Ovary (tissue), 10 donors: ENCODE measurements at places on chromosomes 12 and 14. TPM values are rescaled to one million over a fixed set of nuclear protein-coding genes. Genes with fewer than 3 reads are reported as not detected.
A peak's percentile ranks its signal among the peaks of the same experiment; 100 is the strongest.

DNA sequence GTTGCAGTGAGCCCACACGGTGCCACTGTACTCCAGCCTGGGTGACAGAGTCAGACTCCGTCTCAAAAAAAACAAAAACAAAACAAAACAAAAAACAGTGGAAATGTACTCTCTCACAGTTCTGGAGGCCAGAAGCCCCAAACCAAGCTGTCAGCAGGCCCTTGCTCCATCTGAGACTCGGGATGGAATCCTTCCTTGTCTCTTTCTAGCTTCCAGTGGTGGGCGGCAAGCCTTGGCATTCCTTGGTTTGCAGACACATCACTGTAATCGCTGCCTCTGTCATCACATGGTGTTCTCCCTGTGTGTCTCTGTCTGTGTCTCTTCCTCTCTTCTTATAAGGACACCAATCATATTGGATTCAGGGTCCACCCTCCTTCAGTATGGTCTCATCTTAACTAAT, 6.4 kb downstream of the TNS2 start:
- peak; percentile 25 for DNase-seq

- no peak for DNase-seq
Observed at GRCh38 chr12:132363661-132364347, 34.4 kb upstream of the GALNT9 start.

SCN8A gene
- 0.91 TPM for total RNA-seq

DNA sequence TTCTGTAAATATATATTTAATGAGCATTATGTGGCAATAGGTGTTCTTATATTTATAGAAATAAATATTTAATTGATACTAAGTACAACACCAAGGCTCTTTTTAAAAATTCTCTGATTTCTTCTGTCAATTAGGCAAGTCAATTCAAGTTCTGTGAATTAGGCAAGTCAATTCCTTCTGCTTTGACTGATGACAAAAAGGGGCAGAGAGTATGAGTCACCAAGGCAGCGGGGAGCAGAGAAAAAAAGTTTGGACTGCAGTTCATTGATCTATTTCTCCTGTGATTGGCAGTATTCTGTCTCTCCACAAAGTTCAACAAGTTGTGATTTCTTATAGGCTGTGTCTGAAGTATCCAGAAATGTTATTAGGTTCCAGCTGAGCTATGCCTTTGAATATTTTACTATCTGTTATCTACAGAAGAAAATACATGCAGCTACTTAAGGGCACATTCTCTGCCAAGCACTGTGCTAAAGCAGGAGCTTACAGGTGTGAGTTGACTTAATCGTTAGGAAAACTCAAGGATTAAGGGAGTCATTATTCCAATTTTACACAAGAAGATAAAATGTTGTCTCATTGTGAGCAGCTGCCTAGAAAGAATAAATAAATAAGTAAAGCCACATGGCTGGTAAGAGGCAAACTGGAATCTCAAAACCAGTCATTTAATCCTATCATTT, 206.4 kb upstream of the ALG10B start:
- no peak for DNase-seq

DNA sequence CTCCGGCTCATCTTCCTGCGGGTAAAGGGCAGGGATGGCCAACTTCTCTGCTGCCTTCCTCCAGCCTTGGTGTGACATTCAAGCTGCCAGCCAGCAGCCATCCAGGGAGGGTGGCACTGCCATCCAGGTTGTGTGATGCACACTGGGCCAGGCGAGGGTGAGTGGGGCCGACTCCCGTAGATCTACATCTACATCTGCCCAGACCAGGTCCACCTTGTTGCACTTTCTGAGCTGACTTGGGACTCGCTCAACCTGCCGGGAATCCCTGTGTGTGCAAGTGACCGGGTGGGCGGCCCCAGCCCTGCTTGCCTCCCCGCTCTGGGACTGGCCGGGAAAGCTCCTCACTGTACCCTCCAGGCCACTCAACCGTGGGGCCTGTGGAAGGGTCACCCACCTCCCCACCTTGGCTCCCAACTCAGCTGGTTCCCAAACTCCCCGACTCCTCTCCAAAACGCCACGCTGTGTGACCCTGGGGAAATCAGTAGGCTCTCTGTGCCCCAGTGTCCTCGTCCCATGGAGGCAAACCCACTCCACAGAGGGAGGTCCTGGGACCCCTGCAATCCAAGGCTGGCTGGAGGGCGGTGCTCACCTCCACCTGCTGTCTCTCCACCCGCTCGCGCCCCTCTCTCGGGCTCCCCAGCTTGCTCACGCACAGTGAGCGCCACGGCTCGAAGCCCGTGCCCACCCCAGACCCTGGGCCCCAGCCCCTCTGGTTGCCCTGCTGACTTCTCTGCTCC, 14.7 kb downstream of the JAG2 start:
- no peak for DNase-seq

GRCh38 chr12:77601069-77601468, 229.6 kb upstream of the NAV3 start:
- no peak for DNase-seq

GRCh38 chr14:101478096-101478495, 83.2 kb upstream of the DIO3 start:
- DNase-seq, result peak; percentile 41

DNA sequence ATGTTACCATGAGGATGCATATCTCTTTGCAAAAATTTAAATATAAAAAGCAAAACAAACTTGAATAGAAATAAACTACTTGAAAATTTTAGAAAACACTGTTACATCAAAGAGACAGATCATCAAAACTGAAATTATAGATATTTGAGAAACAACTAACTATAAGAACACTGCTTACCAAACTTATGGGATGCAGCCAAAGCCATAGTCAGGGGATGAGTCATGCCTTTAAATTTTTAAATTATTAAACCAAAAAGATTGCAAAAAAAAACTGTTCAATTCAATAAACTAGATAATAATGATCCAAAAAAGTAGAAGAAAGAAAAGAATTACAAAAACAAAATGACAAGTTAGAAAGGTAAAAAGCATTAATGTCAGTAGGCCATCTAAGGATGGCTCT, 7.5 kb downstream of the BDKRB2 start:
- no peak for DNase-seq

- DNase-seq, result no peak
Observed at GRCh38 chr12:9404031-9404430, 195.8 kb upstream of the PZP start.

- DNase-seq, result no peak
Observed at GRCh38 chr14:68716698-68717097, 76.2 kb downstream of the ZFP36L1 start.

DNA sequence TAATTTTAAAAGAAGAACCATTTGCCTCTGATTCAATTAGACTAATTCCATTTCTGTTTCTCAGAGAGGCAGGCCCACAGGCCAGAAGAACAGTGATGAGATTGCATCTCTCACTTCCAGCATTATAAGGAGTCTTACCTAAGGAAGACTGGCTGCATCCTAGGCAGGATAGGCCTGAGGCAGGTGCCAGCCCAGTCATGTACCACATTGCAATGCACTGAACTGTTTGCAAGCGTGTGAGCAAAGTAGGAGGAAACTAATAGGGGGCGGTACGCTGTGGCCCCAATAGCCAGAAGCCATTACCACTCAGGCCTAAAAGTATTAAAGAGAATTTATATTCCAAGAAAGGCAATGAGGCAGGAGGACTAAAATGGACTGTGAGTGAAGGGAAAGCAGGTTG, 12.1 kb upstream of the CNIH1 start:
- DNase-seq, result no peak

DNA sequence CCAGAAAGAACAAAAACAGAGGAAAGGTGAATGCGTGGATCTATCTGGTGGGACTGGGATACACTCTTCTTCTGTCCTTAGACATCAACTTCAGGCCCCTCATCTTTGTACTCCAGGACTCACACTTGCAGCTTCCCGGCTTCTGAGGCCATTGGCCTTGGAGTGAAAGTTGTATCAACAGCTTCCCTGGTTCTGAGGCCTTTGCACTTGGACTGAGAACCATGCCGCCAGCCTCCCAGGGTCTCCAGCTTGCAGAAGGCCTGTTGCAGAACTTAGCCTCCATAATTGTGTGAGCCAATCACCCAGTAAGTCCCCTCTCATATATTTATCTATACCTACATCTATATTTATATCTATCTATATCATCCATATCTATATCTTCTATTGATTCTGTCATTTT, 218.4 kb downstream of the SOX5 start:
- no peak for DNase-seq

GRCh38 chr12:1970331-1970900, 33.8 kb downstream of the DCP1B start:
- DNase-seq, result no peak

DNA sequence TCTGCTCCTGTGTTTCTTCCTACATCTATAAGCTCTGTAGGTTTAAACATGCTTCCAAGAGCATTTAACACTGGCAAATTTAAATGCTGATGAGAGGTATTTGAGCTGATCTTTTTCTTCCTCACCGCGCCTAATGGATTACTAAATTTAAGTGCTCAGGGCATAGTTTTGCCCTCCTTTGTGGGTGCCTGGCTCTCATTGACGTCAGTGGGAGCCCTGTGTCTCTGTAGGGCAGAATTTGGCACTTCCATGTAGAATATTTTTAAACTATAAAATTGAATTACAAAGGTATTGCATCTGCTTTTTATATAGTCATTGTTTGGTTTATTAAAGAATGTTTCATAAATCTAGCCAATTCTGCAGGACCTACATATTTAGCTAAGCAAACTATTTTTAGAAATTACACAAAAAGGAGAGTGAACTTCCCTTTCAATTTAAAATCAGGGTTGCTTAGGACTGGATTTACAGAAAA, 444.8 kb downstream of the AEBP2 start:
- no peak for DNase-seq

DNA sequence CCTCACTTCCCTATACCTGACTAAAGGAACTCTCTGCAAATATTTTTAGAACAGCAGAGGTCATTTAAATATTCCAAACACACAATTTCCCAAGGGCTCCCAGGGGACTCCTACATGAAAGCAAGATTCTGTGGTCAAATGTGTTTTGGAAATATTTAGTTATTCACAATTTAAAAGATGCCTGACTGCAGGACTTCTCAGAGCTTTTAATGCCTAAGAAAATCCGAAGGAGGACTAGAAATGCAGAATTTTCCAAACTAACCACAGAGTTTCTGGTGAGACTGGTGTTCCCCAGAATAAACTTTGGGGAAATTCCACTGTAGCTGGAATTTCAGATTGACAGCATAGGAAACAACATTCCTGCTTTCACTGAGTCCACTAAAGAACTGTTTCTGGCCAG, 84.8 kb upstream of the MAP1LC3B2 start:
- DNase-seq, result no peak

SCYL2 gene
- 33.6 TPM for total RNA-seq

DNA sequence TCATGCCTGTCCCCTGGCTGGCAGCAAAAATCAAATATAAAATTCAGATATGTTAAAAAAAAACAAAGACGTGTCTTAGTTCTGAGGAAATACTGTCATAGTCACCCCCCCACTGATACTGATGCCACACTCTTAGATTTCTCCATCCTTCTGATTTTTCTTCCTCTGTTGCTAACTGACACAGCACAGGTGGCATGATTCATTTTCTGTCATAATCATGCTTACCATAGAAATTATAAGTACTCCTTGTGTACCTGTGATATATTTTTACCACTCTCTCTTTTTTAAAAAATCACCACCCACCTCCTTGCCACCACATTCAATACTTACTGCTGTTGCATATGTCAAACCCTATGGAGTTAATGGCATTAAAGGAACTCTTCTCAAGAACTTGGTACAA, 209.2 kb downstream of the PPM1H start:
- no peak for DNase-seq

- DNase-seq, result no peak
Observed at GRCh38 chr12:115323223-115323905, 639.4 kb upstream of the TBX3 start.

DNA sequence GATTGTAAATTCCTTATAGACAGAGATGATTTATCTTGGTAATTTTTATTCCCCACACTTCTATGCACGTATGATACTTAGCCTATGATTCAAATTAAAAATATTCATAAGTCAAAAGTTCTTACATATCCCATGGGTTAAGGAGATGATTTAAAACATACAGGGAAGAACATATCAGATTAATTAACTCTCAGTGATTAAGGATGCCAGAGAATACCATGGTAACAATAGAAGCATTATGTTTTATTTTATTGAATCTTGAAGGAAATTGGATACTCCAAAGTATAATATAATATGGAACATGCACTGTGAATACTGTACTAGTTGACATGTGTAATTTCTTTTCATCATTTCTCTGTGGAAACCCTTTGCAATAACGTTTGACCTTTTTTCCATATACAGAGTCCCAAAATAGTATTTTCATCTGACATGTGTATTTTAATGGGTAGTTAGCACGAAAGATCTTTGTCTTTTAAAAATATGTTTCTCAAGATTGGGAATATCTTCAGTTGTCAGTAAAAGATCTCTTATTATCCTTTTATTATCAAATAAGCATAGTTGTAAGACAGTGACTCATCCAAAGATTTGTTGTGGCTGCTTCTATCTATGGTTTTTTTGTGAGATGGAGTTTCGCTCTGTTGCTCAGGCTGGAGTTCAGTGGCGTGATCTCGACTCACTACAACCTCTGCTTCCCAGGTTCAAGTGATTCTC, 166.7 kb downstream of the RAD51B start:
- DNase-seq, result no peak

RPL10L gene
- total RNA-seq, result not detected

- DNase-seq, result peak; percentile 57
Observed at GRCh38 chr12:58425481-58426392, 484.4 kb downstream of the ATP23 start.

STRN3 gene
- total RNA-seq, result 30.9 TPM

- no peak for DNase-seq
Observed at GRCh38 chr14:40058901-40059897, 627.0 kb upstream of the FBXO33 start.

DNA sequence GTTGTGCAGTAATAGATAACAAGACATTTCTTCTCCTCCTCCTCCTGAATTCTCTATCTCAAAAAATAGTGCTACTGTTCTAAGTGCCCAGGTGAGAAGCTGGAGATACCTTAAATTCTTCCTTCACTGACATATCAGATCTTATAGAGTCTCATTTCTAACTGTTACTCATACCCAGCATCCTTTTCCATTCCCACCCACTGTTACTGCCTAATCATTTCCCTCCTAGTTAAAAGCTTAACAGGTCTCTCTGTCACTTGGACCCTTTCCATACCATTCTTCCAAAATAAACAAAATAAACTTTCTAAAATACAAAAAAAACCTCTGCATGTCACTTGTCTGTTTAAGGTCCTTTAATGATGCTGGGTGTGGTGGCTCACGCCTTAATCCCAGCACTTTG, 124.4 kb downstream of the VEZT start:
- DNase-seq, result no peak

GRCh38 chr14:49896966-49897365, 4.1 kb downstream of the ARF6 start:
- DNase-seq, result no peak
